ENCODE measurements at places on chromosomes 5 and 9.

GRCh38 chr9:137126786-137127185 lies 12.2 kb upstream of the GRIN1 start:
- DNase-seq, result no peak

- no peak for DNase-seq
Measured at GRCh38 chr9:616694-617093, 224.8 kb upstream of the DMRT1 start.

DNA sequence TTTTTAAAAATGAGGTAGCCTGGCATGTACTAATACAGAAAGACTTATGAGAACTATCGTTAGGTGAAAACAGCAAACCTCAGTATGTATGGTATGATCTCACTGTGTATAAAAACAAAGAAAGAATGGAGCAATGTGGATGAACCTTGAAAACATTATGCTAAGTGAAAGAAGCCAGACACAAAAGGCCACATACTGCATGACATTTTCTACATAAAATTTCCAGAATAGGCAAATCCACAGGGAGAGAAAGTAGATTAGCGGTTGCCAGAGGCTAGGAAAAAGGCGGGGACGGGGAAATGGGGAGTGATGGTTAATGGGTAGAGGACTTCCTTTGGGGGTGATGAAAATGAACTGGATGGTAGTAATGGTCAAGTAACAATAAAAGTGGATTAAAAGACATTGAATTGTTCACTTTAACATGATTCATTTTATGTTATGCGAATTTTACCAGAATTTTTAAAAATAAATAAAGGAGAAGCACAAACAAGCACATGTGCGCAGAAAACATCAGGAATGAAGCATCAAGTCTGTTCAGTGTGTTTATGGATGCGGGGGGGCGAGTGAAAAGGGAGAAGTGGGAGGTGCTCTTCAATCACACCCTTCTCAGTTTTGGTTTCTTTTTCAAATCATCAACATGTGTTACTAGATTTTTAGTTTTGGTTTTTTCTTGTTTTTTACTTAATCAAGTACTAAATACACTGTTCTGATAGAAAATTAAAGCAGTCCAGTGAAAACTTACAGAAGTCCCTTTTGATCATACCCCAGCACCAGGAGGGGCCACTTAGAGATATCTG lies 16.3 kb downstream of the ROR2 start:
- no peak for DNase-seq

DNA sequence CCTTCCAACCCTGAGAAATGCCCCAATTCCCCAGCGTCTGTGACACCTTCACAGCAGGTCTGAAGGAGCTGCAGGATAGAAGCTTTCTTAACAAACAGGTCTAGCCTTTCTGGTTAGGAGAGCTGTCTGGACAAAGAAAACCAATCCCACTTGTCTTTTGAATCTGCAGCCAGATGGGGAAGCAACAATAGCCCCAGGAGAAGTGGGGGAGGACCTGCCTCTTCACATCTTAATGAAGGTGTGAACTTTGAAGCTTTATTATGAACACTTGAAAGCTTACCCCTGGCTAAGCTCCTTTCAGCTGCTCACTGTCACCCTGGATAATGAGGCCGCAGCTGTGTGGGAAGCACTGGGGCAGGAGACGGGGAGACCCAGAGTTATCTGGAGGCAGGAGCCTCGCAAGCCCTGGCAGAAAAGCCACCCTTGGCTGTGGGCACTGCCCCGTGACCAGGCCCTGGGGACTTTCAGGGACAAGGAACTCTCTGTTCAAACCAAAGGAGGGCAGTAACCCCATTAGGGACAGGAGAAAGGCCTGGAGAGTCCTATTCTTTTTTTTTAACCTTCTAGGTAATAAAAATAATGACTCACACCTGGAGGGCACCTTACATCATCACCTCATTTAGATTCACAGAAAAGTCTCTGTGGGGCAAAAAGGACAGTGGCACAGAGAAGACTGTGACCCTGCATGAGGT lies 151.8 kb upstream of the RAD23B start:
- DNase-seq, result no peak

DNA sequence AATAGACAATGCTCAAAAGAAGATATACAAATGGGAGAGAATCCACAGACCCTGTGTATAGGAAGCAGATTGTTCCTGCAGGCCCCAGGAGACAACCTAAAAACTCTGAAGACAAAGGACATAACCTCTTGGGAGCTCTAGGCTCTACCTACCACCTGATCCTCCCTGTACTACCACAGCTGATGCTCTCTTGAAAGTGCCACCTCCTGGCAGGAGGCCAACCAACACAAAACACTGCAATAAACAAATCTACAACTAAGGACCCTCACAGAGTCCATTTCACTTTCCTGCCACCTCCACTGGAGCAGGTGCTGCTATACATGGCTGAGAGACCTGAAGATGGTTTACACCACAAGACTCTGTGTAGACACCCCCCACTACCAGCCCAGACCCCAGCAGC lies 49.0 kb downstream of the STARD4 start:
- DNase-seq, result no peak

DNA sequence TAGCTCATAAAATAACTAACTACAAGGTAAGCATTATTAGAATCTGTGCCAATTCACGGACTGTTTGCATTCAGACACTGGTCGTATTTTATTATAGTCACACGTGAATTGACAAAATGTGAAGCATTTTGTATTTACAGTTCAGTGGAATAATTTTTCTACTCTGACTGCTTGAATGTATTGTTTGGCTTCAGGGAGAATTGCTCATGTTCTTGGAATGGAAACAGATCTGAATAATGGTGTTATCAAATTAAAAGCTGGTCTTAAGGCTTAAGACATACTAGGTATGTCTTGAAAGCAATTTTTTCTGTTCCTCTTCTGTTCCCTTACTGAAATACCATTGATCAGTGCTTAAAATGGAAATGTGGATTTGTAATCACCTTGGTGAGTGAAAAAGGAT lies 543.7 kb upstream of the TLE4 start:
- DNase-seq, result no peak

DNA sequence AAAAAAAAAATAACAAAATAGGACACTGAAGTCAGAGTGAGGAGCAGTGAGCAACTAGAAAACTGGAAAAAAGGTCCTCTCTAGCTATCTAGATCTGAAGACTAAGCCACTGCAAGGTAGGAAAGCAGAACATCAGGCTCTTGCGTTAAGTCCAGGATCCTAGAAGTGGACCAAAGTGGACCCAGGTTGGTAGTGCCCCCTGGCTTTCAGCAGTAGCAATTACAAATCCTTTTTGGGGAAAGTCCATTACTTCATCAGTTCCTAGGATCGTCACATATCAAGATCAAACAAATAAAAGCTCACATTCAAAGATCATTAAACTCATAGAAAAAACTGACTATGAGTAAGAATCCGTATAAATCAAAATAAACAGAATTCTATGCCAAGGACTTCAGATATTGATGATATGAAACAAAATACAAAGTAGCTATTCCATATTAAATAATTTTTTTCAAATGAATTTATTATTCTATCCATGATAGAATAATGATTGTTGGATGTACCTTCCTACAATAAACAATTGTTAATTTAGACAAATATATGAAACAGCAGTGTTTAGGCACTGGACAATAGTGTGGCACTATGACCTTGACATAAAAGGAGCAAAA lies 6.5 kb upstream of the RICTOR start:
- DNase-seq, result no peak

GRCh38 chr9:80646211-80646610 lies 1043.1 kb downstream of the TLE1 start:
- DNase-seq, result no peak

GRCh38 chr5:92939428-92939827 lies 641.6 kb downstream of the NR2F1-AS1 start:
- DNase-seq, result no peak

GRCh38 chr9:127682351-127683136 lies 24.2 kb upstream of the CFAP157 start:
- DNase-seq, result no peak
